Activated T-cell treated with anti-CD3 and anti-CD28 coated beads for 4 hours (primary cell): ENCODE measurements at places on chromosomes 2 and 18.

DNA sequence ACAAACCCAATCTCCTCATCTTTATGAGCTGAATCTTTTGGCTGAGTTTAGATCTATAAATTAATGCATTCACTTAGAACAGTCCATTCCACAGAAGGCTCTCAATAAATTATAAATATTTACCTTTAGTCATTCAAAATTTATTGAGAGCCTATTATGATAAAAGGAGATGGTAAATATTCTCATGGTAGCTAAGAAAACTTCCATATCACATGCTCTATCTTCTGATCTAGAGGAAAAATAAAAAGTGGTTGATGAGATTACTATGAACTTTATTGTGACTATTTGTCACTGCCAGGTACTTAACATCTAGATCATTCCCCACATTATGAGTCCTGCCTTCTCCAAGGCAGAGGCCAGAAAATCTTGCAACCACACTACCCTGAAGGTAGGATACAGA, 62.4 kb downstream of the L3MBTL4 start:
- DNase-seq = no peak

DNA sequence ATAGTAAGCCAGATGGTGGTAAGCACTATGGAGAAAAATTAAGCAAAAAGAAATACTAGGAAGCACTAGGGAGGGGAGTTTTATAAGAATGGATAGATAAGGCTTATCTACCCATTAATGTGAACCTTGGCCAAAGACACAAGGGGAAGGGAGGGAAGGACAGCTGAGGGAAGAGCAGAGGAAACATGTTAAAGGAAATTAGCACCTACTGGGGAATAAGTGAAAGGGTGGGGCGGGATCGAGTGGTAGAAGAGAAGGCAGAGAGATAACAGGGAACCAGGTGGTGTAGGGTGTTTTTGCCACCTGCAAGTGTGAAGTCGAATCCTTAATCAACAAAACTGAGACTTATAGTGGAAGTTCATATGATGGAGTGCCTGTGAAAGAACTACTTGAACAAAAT, 1.7 kb downstream of the UNC80 start:
- no peak for DNase-seq

DNA sequence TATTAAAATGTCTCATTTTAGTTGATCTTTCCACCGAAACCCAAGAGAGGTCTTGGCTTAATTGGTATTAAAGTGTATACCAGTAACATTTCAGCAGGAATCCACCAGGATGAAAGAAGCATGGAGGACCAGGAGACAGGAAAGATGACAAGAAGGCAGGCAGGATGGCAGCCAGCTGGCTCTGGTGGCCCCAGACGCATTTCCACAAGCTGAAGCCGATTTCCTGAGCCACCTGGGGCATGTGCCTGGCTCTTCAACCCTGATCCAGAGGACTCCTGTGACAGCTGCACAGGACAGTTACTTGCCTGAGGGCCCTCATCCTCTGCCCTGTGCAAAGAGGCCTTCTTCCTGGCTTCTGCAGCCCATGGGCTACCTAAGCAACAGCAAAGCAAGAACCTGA, 56.9 kb upstream of the NFU1 start:
- no peak for DNase-seq

- no peak for DNase-seq
Observed at GRCh38 chr18:499776-500631, 497 bp downstream of the COLEC12 start.

GRCh38 chr2:191942739-191943103, 95.8 kb upstream of the CAVIN2 start:
- no peak for DNase-seq
